ENCODE measurements at places on chromosomes 16 and 17.

GRCh38 chr16:66678337-66678736, 18.2 kb downstream of the CMTM4 start:
- no peak for DNase-seq

GRCh38 chr16:4184038-4184702, 57.7 kb downstream of the SRL start:
- DNase-seq = no peak

DNA sequence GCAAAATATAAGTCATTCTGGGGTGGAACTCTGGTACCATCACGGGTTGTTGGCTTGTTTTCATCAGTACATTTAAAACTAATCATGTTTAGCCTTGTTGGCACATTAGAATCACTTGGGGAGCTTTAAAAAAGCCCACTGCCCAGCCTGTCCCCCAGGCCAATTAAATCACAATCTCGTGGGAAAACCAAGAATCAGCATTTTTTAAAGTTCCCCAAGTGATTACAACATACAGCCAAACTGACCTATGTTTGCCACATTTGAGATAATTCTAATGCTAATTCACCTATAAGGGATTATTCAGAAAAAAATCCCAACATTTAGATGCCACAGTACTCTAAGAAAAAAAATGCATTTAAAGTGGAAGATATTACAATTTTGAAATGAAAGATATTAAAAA, 8.4 kb upstream of the MSI2 start:
- DNase-seq = no peak

GRCh38 chr16:31273676-31274075, 13.9 kb downstream of the ITGAM start:
- no peak for DNase-seq

GRCh38 chr16:24883714-24884151, 38.0 kb downstream of the SLC5A11 start:
- no peak for DNase-seq

DNA sequence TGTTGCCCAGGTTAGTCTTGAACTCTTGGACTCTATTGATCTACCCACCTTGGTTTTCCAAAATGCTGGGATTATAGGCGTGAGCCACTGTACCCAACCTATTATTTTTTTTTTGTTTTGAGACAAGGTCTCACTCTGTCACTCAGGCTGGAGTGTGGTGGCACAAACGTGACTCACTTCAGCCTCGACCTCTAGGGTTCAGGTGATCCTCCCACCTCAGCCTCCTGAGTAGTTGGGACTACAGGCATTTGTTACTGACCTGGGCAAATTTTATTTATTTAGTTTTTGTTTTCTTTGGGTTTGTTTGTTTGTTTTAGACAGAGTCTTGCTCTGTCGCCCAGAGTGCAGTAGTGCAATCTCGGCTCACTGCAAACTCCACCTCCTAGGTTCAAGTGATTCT, 4.0 kb downstream of the SAT2 start:
- DNase-seq = no peak

- no peak for DNase-seq
Observed at GRCh38 chr16:72749091-72749490, 298.8 kb downstream of the ZFHX3 start.

DNA sequence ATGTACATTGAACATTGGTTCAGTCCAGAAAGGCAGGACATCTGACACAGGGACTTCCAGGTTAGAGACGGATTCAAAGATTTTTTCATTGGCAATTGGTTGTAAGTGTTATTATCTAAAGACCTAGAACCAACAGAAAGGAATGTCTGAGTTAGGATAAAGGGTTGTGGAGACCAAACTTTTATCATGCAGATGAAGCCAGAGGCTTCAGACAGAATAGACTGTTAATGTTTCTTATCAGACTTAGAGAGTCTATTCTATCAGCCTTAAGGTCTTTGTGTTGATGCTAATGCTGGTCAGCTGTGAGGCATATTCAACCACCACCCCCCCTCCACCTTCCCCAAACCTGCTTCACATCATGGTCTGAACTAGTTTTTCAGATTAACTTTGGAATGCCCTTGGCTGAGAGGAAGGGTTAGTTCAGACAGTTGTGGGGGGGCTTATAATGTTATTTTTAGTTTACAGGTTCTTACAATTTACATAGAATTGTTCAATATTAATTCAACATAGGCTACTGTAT, 2.1 kb upstream of the ITGB3 start:
- no peak for DNase-seq

- no peak for DNase-seq
Observed at GRCh38 chr17:77696721-77697460, 261.6 kb upstream of the TNRC6C start.

DNA sequence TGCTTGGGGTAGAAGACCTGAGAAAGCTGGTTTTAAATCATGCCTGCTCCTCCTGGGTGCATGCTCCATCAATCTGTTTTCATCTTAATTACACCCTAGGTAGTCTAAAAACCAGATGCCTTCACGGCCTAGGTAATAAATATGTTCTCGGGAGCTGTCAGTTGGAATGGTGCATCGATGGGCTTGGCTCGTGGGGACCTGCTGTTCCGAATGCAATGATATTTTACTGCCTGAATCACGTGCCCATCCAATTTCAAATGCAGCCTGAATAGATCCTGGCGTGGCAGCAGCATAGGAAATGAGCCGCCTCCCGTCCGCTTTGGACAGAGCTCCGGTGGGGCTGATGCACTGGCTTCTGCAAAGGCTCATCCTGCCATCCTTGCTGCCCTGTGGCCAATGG, 18.8 kb upstream of the FAAP100 start:
- no peak for DNase-seq

DNA sequence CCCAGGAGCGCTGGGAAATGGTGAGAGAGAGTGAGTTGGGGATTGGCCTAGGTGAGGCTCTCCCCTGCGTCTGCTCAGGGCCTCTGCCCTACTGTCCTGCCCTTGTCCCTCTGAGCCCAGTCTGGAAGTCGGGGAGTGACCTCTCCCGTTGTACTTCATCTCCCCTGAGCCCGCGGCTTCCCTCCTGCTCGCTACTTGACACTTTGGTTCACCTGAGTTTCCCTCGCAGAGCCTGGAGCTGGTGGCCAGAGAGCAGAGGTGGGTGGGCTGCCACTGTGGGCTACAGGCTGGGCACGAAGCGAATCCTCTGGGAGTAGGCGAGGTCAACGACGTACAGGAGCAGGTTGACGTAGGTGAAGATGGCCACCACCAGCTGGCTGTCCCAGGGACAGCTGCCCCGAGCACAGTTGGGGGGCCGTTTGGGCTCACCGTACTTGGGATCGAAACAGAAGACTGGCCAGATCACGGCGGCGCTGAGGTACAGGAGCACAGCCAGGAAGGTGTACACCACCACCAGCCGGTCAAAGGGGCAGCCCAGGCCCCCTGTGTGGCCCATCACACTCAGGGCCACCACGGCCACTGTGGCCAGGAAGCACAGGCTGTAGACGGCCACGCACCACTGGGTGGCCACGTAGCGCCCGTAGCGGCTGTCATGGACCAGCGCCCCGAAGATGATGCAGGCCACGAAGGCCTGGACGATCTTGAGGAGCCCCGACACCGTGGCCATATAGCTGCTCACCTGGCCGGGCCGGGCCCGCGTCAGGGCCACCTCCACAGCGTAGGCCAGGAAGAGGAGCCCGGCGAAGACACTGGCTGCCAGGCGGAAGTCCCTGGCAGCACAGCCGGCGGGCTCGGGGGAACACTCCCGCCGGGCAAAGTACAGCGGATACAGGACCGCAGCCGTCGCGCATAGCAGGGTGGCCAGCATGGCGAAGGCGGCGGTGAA, 3.7 kb upstream of the PYCR1 start:
- DNase-seq = no peak

DNA sequence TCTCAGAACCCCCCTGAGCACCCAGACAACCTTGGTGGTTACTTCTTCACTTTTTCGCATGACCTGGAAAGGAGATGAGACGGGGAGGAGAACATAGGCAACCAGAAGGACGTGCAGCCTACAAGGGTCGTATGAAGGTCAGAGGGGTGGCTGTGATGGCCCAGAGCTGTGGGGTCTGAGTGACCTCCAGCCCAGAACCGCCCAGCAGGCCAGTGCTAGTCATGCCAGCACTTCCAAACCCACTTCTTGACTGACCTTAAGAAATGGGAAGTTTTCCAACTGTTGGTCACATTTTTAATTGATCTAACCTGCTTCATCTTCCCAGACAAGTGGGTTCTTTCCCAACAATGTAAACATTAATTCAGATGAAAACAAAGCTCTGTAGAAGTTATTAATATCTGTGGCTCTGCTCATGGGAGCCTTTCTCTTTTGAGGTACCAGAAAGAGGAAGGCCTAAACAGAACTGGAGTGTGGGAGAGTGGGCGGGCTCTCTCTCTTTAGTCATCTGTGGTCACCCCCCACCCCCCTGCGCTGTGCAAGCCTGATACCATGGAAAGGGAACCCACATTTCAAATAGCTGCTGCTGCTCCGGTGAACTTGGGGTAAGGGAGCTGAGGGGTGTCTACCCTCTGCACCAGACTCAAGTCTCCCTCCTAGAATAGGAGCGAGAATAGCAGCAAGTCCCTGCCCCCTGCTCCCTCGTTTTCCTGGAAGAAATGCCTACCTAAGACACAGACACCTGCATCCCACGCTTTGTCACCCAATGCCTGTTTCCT, 101.6 kb downstream of the RAB11FIP4 start:
- no peak for DNase-seq

- no peak for DNase-seq
Observed at GRCh38 chr17:68595496-68595895, 5.7 kb downstream of the FAM20A start.

DNA sequence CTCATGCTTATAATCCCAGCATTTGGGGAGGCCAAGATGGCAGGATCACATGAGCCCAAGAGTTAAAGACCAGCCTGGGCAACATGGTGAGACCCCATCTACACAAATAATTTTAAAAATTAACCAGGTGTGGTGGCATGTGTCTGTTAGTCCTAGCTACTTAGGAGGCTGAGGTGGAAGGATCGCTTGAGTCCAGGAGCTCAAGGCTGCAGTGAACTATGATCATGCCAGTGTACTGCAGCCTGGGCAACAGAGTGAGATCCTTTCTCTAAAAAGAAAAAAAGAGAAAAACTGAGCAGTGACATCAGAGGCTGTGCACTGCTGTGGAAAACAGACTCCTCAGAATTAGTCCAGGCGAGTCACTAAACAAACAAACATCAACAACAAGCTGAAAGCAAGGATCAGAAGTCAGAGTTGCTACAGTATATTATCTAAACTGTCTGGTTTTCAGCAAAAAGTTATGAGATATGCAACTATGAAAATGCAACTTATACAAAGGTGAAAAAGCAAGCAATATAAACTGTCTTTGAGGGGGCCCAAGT, 39.3 kb downstream of the CBFB start:
- DNase-seq = no peak

DNA sequence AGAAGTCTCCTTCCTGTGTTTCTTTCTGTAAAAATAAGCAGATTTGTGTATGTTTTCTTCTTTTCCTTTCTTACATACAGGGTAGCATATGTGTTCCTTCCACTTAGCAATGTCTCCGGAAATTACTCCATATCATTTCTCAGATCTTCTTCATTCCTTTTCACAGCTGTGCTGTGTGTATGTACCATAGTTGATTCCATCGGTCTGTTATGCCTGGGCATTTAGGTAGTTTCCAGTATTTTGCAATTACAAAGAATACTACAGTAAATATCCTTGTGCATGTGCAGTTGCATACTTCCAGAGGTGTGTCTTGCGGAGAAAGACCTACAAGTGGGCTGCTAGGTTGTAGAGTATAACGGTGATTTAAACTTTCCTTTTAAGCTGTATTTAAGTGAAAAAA, 69.8 kb downstream of the CLEC16A start:
- DNase-seq = no peak

- DNase-seq = no peak
Observed at GRCh38 chr16:51989637-51990230, 557.2 kb downstream of the TOX3 start.

GRCh38 chr16:57260294-57260929, 15.4 kb downstream of the ARL2BP start:
- no peak for DNase-seq

DNA sequence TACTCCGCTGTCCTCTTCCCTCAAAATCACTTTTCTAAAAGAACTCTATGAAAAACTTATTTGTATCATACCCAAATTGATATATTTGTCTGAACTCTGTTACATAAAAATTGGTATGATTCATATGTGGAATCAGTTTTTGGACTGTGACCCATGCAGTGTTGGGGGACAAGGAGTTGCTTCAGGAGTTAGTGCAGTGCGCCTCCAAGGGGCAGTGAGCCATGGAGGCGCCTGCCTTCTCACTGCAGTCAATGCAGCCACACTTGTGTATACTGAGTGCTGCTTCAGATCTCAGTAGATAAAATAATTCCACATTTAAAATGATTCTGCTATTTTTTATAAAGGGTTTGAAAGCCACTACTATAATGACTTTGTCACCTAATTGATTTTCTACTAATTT, 32.5 kb downstream of the DGKE start:
- no peak for DNase-seq

DNA sequence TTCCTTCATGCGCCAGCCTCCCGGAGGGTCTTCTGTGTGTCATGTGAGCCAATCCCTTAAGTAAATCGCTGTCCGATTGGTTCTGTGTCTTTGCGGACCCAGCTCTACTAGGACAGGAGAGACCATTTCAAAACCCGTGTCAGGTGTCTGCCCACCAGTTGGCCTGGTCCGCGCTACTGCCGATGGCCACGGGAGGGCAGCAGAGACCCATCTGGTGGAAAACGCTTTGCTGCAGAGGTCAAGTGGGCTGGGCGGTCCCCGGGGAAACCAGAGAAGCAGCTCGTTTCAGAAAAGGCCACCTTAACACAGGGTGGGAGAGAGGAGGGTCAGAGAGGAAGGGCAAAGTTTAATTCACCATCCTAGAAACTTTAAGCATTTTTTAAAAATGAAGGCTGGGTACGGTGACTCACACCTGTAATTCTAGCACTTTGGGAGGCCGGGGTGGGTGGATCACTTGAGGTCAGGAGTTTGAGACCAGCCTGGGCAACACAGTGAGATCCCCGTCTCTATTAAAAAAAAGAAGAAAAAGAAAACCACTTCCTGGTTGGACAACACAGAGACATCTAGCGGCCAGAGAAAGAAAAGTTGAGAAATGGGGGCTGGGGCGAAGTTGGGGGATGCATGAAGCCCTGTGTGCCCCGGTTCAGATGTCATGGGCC, 2.8 kb upstream of the CIBAR2 start:
- DNase-seq = peak; percentile 78

- DNase-seq = no peak
Observed at GRCh38 chr17:4849011-4849536, 15.9 kb downstream of the MINK1 start.

Data from SHP77 (cell line).